ENCODE measurements at places on chromosomes 5 and 9.
A peak's percentile ranks its signal among the peaks of the same experiment; 100 is the strongest.

GRCh38 chr9:111399772-111400563, 69.9 kb upstream of the OR2K2 start:
- no peak for DNase-seq

- peak; percentile 71 for DNase-seq
Measured at GRCh38 chr5:14415024-14415697, 166.4 kb upstream of the OTULINL start.

GRCh38 chr5:134590992-134591659, 41.5 kb downstream of the SAR1B start:
- DNase-seq, result no peak

DNA sequence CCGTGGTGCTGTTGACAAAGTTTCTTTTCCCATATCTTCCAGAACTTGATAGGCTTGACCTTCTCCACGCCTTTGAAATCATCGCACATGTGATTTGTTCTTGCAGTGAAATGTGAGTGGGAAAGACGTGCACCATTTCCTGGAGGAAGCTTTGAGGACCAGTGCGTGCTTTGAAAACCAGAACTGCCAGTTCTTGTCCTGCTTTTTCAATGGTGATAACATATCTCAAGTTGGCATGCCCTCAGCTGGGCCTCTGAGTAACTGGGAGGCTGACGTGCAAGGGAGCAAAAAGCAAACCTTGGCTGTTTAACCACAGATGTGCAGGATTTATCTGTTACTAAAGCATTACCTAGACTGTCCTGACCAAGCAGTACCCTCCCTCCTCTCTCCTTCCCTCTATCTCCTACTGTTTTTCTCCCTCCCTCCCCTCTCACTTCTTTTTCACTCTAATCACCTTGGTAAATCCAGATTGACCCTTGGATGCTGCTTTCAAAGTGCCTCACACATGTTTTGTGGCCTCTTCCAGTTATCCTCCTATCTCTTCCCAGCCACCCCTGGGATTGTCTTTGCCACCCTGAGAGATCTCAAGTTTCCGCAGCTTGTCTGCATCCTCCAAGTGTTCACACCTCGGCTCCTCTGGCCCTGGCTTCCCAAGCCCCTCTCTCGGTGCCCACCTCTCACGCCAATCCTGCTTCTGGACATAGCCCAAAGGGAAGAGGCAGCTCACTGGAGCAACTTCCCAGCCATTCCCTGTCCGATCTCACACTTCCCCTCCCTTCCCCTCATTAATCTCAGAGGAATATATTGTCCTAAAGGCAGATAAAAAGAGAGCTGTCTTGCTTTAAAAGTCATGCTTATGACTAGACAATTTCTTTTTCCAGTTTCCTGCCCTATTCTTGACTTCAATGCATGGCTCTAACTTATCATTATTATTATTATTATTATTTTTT, 198.3 kb downstream of the ERCC6L2 start:
- no peak for DNase-seq

- DNase-seq, result peak; percentile 16
Measured at GRCh38 chr5:90135779-90136378, 273.7 kb downstream of the CETN3 start.

DNA sequence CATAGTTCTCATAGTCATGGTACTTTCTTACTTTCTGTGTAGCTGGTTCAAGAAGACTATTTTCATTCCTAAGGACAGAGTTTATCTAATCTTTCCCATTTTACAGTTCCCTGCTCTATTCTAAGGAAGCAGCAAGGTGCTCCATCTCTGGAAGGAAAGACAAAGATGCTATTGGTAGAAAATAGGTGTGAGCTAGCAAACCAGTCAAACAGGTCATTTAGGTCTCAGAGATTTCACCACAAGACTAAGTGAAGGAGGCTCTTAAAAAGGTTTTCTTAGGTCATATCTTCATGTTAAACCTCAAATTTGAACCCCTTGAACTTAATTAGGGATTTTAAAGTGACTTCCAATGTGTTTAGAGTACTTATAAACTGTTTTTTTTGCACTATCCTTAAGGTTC, 62.6 kb downstream of the ADAMTSL1 start:
- DNase-seq, result no peak

DNA sequence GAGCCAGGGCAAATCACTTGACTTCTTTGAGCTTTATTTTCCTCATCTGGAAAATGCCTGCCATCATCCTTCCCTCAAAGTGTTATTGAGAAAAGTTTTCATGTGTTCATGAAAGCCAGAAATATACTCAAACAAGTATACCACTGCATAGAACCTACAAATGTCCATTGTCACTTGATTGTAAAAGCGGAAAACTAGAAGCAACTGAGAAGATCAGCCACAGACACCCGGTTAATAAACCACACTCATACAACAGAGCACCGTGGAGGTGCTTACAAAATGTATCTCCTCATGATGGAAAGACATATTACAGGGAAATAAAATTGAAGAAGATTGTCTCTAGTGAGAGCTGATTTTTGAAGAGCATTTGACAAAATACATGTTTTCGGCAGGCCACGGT, 117.2 kb upstream of the MSX2 start:
- DNase-seq, result no peak

- DNase-seq, result no peak
Measured at GRCh38 chr5:94057217-94057616, 315.8 kb upstream of the POU5F2 start.

DNA sequence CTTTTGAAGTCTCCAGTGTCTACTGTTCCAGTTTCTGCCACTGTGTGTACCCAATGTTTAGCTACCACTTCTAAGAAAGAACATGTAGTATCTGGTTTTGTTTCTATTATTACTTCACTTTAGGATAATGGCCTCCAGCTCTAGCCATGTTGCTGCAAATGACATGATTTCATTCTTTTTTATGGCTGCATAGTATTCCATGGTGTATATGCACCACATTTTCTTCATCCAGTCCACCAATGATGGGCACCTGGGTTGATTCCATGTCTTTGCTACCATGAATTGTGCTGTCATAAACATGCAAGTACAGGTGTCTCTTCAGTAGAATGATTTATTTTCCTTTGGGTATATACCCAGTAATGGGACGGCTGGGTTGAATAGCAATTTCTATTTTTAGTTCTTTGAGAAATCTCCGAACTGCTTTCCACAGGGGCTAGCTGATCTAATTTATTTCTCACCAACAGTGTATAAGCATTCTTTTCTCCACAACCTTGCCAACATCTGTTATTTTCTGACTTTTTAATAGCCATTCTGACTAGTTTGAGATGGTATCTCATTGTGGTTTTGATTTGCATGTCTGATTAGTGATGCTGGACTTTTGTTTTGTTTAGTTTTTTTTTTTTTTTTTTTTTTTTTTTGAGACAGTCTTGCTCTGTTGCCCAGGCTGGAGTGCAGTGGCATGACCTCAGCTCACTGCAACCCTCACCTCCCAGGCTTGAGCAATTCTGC, 68.9 kb downstream of the WDR41 start:
- no peak for DNase-seq
